Stimulated activated CD4-positive, alpha-beta T cell treated with anti-CD3 and anti-CD28 coated beads, TNF-alpha, amount 100 ng/mL, for 1 hour (primary cell): ENCODE measurements at places on chromosomes 3 and 15.

DNA sequence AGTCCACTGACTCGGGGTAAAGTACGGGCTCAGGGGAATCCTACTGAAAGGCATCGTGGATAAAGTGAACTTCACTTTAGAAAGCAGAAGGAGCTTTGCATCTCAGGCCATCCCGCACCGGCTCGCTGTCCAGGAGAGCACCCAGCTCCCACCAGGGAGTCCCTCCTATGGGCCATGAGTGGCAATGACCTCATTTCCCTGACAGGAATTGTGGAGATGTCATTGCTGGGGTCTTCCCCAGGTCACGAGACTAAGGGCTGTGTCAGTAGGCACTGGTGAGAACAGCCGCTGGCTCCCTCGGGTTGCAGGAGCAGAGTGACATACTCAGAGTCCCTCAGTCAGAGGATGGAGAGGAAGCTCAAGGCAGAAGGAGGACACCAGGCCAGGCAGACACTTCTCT lies 97.3 kb downstream of the XXYLT1 start:
- DNase-seq, result no peak

DNA sequence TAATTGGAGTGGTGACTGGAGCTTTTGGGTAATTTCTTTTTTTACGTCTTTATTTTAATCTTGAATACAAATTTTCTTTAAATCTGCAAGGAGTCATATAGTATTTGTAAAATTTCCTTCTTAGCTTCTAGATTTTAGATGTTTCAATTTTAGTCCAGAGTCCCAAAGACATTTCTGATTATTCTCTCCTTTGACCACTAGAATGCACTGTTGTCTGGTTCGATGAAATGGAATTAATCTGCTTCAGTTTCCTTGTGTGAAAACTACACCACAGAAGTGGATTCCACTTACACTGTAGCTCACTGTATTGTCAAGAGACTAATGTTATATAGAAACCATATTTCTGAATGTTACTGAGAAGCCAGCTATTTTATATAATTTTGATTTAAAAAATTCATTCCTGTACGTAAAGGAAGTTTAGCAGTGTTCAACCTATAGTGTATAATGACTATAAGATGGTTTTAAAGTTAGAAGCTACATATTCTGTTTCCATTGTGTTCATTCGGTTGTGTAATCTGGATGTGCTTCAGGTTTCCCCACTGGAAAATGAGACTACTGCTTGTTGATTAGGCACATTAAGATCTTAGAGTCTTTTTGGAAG lies 6.1 kb downstream of the GRAMD1C start:
- DNase-seq, result no peak

GRCh38 chr3:142888481-142889211 lies at the start of gene PCOLCE2:
Gene PCOLCE2, minus strand, starts transcription at chr3:142889083. Its CDS starts 187 bp downstream, at chr3:142888896.
- DNase-seq, result no peak

DNA sequence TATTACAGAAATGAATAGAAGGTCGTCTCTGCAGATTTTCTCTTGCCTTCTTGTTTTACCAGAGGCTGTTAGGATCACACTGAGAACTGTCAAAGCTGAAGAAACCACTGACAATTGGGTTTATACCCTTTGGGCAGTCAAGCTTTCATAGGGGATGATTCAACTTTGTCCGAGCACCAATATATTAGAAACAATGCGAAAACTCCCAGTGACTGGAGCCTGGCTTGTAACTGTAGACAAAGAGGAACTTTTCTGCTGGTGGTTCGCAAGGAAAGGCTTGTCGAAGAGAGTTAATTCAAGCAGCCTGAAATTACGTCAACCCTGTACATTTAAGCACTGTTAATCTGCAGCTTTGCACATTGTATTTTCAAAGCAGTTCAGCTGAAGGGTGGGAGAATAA lies 193.2 kb upstream of the ZNF385D start:
- no peak for DNase-seq

GRCh38 chr3:27310688-27311087 lies 58.5 kb downstream of the NEK10 start:
- no peak for DNase-seq

GRCh38 chr3:12891391-12891984 lies 50.1 kb upstream of the RPL32 start:
- no peak for DNase-seq

GRCh38 chr15:32849769-32850668 lies 132.2 kb downstream of the GREM1 start:
- DNase-seq, result no peak

DNA sequence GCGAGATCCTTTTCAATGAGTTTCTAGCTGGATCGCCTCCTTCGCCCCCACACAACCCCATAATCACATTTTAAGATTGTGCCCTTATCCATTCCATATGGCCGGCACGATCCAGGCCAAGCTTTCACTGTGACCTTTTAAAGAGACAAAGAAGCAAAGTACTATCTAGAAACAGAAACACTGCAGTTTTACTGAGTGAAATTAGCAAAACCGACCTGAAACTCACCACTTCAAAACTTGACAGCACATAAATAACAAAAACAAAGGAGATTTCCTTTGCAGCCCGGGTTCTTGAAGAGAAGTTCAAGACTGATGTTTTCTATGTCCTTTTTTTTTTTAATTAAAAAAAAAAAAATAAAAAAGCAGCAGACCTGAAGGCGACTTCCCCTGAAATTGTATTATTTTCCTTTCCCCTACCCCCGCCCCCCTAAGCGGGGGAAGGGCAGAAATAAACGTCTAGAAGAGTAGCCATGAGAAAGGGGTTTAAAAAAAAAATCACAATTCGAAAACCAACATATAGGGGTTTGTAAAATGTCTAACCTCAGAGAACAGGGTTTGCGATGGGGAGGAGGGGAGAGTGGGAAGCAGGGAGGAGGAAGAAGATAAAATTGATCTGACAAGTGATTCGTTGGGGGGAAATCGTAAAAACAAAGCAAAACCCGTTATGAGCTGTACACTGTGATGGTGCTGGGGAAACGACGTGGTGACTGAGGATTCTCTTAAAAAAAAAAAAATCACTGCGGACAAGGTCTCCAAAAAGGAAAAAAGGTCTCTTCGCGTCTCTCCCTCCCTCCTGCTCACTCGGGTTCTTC lies 1.5 kb downstream of the SATB1 start:
- DNase-seq, result no peak

- no peak for DNase-seq
These were observed 134.5 kb upstream of the CCNL1 start for GRCh38 chr3:157294491-157294890.

GRCh38 chr15:63709365-63709764 lies 112.2 kb downstream of the FBXL22 start:
- DNase-seq, result no peak
